HCEC 1CT (cell line): ENCODE measurements at places on chromosomes 6 and 20.

DNA sequence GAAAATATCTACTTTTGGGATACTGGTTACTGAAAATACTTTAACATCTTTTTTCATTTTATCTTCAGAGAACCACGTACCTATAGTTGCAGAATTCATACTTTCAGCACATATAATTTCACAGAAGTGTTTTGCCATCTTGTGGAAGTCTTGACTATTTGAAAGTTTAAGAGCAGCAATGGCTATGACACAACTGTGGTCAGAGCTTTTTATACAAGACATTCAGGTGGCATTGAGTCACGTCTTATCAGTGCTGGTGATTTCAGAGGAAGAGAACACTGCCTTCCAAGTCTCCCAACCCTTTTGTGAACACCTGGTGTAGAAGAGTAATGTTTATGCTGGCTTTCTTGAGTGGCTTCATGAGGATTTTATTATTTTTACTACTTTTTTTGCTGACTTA lies 171.6 kb downstream of the ARID1B start:
- DNase-seq = peak; percentile 69

GRCh38 chr20:56429502-56429901 lies 17.4 kb downstream of the CASS4 start:
- DNase-seq = peak; percentile 66

- DNase-seq = no peak
Observed at GRCh38 chr6:121510568-121511177, 75.2 kb downstream of the GJA1 start.

- DNase-seq = no peak
Observed at GRCh38 chr6:43242908-43243663, at the start of gene TTBK1. Gene TTBK1 (plus strand): TSS chr6:43243481. CDS start chr6:43246661, 3,180 bp downstream.

GRCh38 chr20:33521461-33521860 lies 31.6 kb downstream of the CBFA2T2 start:
- no peak for DNase-seq

DNA sequence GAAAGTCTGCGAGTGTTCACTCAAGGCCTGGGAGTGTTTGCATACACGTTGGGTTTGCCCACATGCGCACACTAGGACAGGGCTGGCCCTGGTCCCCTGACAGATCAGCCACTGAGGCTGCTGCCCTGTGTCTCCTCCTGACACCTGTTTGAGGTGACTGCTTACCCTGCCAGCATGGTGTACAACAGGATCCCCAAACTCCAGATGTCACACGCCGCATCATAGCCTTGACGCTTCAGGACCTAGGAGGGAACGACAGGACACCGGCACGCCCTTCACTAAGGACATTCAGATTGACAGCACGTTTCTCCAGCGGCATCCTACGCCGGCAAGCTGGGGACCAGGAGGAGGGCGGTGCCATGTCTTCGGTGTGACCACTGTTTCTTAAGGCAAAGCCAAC lies 37.0 kb upstream of the MPC1 start:
- DNase-seq = no peak

- DNase-seq = no peak
Observed at GRCh38 chr6:31157513-31158139, at the start of gene CCHCR1. Gene CCHCR1 (minus strand): TSS chr6:31157802. CDS start chr6:31157600, 202 bp downstream.

DNA sequence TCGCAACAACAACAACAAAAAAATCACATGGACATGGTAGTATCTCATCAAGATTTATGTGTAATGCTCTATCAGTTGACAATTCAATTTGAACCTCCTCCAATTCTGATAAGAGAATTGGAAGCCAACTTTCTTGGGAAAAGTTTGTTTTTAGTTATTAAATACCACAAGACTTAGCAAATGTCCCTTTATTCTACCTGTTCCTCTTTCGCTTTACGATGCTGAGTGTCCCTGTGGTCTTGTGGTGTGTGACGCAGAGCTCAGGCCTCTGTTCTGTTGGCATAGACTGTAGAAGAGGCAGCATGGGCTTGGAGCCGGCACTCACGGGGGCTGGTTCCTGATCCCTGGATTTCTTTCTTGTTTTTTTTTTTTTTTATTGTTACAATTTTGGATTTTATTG lies 76.7 kb downstream of the PSMB1 start:
- no peak for DNase-seq

GRCh38 chr6:99607416-99608036 lies 893 bp downstream of the PRDM13 start:
- DNase-seq = no peak

GRCh38 chr6:93176070-93176469 lies 243.3 kb downstream of the EPHA7 start:
- DNase-seq = no peak

- DNase-seq = no peak
Observed at GRCh38 chr6:130758813-130759212, 68.4 kb upstream of the SMLR1 start.
